ENCODE measurements at places on chromosomes 4 and X.
A peak's percentile ranks its signal among the peaks of the same experiment; 100 is the strongest.

- no peak for DNase-seq
These were observed 196.2 kb upstream of the PGRMC2 start for GRCh38 chr4:128483816-128484215.

- DNase-seq, result no peak
These were observed 342.3 kb upstream of the GRID2 start for GRCh38 chr4:91961504-91961903.

GRCh38 chr4:76213415-76214176, at the start of gene SCARB2:
SCARB2 (minus strand) TSS chr4:76213824; CDS start chr4:76213543, 281 bp downstream.
- peak; percentile 55 for DNase-seq

DNA sequence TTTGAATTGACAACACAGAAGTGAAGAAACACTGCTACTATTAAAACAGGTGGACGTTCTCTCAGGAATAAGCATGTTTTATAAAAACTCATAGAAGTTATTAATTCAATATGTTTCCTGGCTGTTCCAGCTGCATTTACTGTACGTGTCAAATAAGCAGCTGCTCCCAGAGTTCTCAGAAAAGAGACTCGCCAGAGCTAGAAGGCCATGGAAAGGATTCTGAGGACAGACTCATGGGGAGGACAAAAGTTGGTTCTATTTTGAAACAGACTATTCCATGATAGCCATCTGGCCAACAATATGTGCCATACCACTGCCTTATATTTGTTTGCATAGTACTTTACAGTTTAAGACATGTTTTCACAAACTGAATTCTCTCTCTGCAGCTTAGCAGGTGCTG, 136.5 kb downstream of the NR3C2 start:
- no peak for DNase-seq

DNA sequence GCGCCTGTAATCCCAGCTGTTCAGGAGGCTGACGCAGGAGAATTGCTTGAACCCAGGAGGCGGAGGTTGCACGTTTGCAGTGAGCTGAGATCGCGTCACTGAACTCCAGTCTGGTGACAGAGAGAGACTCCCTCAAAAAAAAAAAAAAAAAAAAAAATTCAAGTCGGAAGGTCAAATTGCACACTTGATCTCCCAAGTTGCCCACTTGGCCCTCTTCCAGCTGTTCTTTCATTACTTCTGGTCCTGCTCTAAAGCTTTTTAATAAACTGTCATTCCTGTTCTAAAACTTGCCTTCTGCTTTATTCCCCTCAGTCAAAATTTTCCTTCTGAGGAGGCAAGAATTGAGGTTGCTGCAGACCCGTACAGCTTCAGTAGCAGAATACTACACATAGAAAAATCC, 2358.0 kb downstream of the ARAP2 start:
- DNase-seq, result no peak

- DNase-seq, result no peak
These were observed 5.8 kb downstream of the CMC4 start for GRCh38 chrX:155065035-155065734.

DNA sequence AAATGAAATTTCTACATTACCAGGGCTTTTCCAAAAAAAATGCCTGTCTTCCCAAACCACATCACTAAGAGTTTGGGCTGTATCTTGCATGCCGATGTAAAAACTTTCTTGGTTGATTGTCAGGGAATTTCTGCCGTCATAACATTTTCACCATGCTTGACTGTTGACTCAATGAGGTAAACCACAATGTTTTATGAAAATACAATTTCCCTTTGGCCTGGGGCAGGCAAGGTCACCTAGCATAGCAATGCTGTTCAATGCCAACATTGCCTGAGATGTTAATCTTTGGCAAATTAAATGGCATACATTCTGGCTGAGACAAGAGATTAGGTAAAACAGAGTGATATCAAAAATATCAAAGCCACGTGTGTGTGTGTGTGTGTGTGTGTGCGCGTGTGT, 137.1 kb upstream of the TBL1X start:
- no peak for DNase-seq

GRCh38 chrX:9859711-9860555, 73.7 kb downstream of the SHROOM2 start:
- no peak for DNase-seq

DNA sequence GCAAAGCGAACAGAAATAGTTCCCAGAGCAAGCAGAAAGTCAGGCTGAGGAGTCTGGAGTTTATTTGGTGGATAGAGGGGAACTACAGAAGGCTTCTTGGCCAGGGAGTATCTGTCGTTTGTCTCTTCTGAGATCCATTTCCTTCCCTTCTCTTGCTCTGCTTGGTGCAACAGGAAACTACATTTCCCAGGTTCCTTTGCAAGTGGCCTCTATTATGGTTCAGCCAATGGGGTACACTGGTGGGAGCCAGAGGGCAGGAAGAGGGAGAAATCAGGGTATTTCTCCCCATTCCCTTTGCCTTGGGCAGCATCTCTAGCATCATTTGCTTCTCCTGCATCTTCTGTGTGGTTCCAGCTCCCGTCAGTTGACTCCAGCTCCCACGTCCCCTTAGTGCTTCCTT, 142.1 kb downstream of the BCOR start:
- DNase-seq, result no peak

DNA sequence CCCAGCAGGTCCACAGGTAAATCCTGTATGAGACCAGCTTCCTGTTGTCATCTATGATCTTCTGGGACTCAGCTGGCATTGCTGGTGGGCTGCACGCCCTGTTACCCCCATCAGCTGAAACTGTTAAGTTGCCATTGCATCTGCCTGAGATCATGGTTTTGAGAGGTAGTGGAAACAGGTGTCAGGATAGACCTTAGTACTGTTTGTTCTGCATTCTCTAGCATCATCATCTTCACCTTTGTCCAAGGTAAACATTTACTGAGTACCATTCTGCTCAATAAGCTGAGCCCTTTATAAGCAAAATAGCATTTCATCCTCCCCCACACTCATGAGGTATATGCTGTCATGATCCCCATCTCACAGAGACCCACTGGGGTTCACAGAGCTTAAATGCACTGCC, 42.9 kb upstream of the PROM1 start:
- no peak for DNase-seq

- DNase-seq, result no peak
These were observed 166.9 kb upstream of the PCDH10 start for GRCh38 chr4:132982151-132982550.

DNA sequence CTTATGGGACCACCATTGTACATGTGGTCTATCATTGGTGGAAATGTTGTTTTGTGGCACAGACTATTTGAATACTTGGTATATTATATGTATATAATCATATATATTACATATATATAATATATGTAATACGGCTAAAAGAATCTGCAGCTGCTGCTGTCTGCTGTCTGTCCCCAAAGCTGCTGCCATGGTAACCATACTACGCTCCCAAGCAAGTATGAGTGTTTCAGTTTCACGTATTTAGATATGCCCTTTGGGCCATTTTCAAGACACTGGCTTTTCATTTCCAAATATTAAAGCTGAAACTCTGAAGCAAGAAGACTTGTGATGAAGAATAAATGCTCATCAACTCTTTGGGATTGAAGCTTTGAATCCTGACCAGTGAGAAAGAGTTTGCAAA, 42.0 kb upstream of the ARSJ start:
- no peak for DNase-seq

DNA sequence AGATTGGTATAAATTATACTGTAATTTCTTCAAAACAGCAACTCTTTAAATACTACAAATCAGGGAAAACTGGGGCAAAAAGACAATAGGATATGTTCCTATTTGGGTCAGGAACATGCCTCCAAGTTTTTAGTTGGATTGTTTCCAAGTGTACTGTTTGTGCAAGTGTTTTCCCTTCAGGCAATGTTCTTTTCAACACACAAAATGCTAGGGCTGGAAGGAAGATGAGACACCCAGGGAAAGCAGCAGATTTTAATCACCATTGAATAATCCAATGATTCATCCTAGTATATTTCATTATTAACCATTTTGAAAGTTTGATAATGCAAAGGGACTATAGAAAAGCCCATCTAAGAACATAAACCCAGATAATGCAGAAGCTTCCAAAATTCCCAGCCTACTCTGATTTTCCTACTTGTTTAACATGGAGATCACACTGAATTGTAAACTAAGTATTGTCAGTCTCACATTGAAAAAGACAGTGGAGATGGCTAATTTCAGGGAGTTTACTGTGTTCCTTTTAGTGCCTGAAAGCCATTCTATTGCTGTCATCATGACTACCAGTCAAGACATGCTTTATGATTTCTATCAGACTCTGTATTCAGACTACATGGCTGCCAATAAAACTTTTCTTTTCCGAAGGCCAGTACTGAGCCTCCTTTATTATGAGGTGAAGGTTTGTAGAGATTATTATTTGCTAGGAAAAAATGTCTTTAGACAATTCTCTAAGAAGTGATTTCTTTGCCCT, 38.6 kb downstream of the COL4A6 start:
- DNase-seq, result no peak

DNA sequence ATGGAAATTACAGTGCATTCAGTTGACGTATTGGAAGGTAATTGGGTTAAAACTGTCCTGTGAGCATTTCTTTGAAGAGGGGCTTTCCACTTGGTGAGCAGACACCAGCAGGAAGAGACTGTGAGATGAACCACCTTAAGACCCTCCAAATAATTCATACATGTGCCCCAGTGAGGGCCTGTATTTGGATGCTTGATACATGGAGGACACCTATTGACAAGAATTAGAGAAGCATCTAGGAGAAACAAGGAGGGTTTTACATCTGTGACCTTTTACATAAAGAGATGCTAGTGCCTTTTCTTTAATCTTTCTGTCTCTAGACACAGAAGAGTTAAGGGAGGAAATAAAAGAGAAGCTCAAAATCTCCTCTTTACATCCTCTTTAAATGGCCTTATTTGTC, 1115.3 kb upstream of the IGFBP7 start:
- DNase-seq, result no peak

- DNase-seq, result no peak
These were observed 365.7 kb downstream of the FGF13 start for GRCh38 chrX:138345801-138346200.

DNA sequence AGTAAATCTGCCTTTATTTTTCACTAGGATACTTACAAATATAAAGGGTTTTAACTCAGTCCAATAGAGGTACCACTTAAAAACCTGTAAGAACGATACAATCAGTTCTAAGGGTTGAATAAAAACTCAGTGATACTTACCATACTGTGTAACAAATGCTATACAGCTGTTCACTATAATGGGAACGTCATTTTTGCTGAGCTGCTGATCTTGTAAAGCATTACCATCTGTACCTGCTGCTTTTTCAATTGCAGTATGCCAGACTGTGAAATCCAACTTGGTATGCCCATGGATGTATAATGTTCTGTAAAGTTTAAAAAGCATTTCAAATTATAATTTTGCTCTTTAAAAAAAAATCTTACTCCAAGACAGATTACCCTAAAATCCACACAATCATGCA, 111.2 kb downstream of the ARAP2 start:
- DNase-seq, result no peak

GRCh38 chr4:189600718-189601435, 339.8 kb upstream of the FRG1 start:
- no peak for DNase-seq

GRCh38 chrX:127405946-127406345, 586.4 kb downstream of the PRR32 start:
- no peak for DNase-seq

GRCh38 chr4:86019906-86020305, 339.9 kb downstream of the MAPK10 start:
- no peak for DNase-seq

DNA sequence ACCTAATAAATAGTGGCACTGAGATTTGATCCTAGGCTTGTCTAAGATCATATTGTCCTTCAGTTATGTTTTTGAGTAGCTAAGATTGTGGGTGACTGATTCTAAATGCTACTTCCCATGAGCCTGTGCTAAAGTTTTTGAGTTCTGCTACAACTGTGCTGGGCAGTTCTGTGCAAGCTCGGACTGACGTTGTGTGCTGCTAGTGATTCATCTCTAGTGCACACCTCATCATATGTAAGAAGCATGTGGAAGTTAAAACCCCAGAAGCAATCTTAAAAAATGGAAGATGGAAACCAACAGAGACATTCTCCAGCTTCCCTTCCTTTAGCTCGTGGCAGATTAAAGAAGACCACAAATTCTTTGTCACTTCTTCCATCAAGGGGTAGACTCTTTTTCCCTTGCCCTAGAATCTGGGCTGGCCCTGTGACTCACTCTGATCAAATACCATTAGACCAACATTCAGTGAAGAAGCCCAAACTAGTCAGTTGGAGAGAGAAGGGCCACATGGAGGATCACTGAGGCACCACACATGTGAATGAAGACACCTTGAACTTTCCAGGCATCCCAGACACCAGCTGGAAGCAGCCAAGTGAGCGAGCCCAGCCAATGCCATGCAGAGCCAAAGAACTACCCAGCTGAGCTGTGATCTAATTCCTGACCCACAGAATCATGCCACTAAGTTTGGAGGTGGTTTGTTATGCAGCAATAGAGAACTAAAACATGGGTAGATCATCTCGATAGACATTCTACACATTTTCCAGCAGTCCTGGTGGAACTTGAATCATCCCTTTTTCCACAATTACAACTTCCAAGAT, 16.8 kb downstream of the ARHGAP6 start:
- DNase-seq, result no peak

DNA sequence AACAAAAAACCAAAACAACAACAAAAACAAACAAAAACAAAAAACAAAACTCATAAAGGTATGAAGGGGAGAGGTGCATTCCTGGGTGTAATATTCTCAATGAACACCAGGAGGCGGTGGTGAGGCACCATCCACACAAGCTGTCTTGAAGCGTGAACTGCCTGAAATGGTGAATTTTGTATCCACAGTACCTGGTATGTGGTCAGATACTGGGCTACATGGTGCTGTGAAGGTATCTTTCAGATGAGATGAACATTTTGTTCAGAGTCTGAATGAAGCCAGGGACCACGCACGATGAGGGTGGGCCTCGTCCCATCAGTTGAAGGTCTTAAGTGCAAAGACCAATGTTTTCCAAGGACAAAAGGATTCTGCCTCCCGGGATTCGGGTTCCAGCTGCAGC, 58.5 kb downstream of the ASMT start:
- DNase-seq, result peak; percentile 33

- no peak for DNase-seq
These were observed 134.0 kb upstream of the PJA1 start for GRCh38 chrX:69299285-69299684.

DNA sequence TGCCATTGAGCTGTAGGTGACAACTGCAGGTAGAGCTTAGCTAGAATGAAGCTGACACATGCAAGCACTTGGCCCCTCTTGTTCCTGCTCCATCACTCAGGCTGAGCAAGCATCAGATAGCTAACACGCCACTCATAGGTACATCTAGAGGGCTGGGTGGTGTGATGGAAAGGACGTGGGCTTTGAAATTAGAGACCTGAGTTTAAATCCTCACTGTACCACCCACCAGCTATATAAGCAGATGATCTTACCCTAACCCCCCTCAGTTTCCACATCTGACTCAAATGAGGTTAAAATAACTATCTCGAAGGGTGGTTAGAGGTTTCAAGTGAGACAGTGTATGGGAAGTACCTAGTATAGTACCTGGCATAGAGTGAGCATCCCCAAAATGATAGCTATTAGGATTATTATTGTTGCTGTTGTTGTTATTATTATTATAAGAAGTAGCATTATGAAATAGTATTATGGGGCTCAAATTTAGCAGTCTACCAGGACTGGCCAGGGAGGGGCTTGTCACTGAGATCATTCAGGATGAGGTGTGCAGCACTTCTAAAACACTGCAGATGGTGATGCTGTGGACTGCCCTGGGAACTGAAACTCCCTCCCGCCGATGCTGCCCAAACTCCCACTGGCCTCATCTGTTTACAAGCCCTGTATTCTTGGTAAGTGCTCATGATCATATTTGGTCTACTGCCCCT, 59.0 kb downstream of the REELD1 start:
- no peak for DNase-seq

- DNase-seq, result no peak
These were observed 90.9 kb upstream of the SRD5A3 start for GRCh38 chr4:55255179-55255578.
